ENCODE measurements at places on chromosomes 6 and 20.

DNA sequence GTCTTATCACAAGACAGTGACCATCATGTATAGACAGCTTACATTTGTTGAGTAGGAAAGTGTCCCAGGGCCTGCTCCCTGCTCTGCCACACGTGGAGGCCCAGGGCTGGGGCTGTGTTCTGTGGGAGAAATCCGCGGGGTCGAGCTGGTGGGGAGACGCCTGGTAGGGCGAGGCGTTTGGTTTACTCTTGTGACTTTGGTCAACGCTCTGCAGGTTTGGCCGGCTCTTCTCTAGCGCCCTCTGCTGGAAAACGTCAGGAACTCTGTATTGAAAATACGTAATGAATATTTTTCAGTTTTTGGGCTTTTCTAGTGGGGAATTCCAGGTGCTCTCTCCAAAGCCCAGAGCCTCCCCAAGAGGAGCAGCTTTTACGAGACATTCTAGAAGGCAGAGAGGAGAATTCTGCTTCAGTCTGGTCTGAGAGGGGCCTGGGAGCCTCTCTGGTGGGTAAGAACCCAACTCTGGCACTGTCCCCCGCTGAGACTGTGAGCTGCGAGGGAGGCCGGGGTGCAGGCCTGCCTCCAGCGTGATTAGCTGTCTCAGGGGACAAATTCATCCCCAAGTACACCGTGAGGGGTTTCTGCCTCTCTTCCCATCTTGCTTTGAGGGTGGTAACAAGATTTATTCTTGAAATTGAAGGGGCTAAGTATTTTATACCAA lies 112.6 kb upstream of the RALGAPA2 start:
- peak; percentile 10 for DNase-seq

- no peak for DNase-seq
Observed at GRCh38 chr20:44732327-44732726, 13.3 kb upstream of the KCNK15 start.

- no peak for DNase-seq
Observed at GRCh38 chr6:88361298-88361697, 195.2 kb upstream of the CNR1 start.

DNA sequence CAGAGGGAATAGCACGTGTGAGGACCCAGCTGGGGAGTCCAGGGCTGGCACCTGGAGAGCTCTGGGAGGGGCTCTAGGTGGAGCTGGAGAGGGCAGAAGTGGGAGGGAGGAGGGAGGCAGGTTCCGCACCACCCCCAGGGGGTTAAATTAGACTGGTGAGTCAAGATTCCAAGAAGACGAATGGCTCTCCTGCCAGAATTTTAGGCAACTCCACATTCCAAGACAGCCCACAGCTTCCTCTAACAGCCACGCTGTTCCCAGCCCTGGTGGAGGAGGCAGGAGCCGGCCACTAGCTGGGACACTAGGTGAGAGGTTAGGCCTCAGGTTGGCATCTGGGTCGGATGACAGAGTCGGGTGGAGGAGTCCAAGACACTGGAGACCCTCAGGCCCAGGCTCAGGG lies 60.2 kb downstream of the TFAP2C start:
- no peak for DNase-seq

DNA sequence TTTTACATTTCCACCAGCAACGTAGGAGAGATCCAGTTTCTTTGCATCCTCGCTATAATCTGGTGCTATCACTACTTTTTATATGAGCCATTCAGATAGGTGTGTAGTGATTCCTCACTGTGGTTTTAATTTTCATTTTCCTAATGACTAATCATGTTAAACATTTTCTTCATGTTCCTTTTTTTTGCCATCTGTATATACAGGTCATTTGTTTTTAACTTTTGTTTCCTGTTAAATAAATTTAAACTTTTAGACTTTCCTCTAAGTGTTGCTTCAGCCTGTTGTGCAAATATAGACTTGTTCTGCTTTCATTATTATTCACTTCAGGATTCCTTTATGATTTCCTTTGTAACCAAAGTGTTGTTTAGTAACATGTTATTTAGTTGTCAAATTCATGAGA lies 697.4 kb downstream of the PTPRT start:
- no peak for DNase-seq

GRCh38 chr6:7546020-7546369 lies 4.5 kb downstream of the DSP start:
- DNase-seq = no peak

DNA sequence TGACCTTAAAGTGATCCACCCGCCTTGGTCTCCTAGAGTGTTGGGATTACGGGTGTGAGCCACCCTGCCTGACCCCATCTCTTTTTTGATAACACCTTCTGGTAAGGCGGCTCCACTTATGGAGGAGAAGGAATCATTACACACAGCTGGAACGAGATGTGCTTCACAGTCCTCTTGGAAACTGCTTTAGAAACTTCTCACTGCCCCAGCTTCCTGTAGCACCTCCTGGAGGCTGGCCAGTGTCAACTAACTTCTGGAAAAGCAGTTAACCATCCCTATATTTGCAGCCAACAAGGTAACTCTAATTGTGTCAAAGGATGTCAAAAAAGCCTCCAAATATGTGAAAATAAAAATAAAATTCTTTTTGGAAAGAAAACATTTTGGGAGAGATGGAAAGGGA lies 48.8 kb upstream of the BCLAF1 start:
- DNase-seq = no peak

DNA sequence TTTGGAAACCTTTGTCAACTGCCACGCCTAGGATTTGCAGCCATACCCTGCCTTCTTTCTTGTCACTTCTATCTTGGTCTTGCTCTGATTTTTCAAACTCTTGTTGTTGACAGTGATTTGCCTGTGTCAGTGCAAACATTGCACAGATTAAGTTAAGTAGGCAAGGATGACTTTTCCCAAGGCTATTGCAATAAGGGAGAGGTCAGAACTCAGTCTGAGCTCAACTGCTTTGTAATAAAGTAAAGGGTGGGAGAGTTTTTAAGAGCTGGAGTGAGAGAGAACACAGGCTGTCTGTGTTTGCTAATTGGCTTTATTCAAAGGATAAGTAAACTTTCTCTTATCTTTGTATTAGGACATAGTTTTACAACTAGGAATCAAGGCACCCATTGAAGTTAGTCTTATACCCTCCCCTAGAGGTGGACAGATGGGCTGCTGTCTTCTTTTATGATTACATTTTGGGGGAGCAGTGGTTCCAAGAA lies 448.6 kb downstream of the PHF3 start:
- DNase-seq = no peak

DNA sequence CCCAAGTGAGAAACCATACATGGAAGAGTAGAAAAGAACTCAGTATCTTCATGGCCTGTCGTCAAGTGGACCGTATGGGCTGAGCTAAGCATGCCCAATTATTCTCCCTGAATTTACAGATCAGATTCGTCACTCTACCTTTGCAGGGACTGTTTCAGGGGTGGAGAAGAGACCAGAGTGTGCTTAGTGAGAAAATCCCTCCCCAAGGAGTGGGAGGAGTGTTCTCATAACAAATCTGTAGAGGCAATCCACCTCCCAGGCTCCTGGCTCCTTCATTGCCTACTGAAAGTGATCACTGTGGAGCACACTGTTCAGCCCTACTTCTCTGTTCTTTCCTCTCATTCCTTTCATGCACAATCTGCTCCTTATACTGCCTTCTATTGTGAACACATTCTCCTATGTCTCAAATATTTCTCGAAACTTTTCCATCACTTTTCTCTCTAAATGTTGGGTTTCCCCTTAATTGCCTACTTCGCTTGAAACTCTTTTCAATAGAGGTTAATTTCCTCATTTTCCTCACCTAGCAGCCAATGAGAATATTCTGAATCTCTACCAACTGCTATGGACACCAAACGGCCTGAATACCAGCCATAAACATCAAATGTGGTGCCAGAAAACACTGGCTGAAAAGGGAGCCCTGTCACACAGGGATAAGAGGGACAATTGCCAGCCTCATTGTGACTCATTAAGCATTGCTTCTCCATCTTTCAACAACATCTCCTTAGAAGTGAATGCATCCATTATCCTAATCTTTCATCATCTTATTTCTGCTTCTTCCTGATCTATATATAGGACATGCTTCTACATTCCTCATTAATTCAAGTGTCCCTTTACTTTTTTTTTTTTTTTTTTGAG lies 398.3 kb downstream of the UTRN start:
- DNase-seq = no peak

GRCh38 chr6:42551217-42551616 lies 12.6 kb upstream of the UBR2 start:
- no peak for DNase-seq

DNA sequence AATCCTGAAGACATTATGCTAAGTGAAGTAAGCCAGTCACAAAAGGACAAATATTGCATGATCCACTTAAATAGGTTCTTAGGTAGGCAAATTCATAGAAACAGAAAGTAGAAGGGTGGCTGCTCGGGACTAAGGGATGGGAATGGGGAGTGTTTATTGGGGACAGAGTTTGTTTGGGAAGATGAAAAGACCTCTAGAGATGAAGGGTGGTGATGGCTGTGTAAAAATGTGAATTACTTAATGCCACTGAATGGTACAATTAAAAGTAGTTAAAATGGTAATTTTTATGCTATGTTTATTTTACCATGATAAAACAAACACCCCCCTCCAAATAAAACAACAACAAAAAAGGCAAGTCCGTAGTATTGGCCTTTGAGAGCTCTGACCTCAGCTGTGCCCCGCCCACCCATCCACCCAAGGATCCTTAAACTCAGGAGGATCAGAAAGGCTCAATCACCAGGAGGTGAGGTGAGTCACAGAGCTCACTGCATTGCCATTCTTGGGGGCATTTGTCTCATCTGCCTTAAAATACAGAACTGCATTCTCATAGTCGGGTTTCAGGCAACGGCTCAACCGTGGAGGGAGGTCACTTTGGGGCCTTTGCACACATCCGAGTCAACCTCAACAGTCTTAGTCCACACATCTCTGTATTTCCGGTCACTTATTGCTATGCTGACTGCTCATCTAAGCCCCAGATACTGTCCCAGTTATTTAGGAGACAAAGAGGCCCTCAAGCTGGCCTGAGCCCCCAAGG lies 96.7 kb downstream of the SLC22A23 start:
- DNase-seq = no peak

DNA sequence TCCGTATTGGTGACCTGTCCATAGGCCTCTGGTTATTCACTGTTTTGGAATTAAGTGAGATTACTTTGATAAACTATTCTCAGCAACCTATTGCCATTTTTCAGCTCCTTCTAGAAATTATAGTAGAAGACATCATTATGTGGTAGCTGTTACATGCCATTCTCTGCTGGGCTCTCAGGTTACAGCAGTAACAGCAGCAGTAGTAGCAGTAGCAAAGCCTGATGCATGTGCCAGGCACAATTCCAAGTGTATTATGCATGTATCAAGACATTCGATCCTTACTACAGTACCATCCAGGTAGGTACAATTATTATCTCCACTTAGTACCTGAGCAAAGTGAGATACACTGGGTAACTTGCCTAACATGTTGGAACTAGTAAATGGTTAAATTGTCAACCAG lies 74.3 kb downstream of the RPS12 start:
- DNase-seq = no peak

DNA sequence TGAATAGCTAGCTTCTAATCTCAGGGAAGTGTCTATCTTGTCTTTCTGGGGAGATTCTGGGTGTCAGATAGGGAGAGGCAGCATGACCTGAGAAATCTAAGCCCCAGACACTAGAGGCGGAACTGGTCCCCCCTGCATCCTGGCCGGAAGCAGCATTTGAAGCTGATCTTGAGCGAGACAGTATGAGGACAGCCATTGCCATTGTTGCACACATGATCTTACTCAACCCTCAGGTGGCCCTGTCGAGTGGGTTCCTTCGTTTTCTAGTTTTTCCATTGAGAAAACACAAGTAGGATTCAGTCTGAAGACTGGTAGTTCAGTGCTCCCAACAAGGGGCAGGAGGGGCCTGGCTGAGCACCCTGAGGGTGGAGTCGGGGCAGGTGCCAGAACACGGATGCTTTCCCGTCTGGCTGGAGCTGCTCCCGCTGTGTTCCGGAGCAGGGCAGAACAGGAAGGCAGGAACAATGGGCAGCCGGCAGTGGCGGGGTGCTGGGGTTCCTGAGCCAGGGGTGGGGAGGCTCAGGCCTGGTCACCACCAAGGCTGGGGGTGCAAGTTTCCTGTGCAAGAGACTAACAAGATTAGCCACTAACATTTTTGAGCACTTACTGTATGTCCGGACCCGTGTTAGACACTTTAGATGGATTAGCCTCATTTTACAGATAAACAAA lies 7.9 kb upstream of the SDCBP2 start:
- DNase-seq = no peak

GRCh38 chr6:149174962-149175361 lies 142.6 kb upstream of the TAB2 start:
- no peak for DNase-seq

GRCh38 chr6:12572896-12573827 lies 143.4 kb upstream of the PHACTR1 start:
- DNase-seq = no peak

GRCh38 chr6:83633609-83634008 lies 75.3 kb downstream of the SNAP91 start:
- no peak for DNase-seq

DNA sequence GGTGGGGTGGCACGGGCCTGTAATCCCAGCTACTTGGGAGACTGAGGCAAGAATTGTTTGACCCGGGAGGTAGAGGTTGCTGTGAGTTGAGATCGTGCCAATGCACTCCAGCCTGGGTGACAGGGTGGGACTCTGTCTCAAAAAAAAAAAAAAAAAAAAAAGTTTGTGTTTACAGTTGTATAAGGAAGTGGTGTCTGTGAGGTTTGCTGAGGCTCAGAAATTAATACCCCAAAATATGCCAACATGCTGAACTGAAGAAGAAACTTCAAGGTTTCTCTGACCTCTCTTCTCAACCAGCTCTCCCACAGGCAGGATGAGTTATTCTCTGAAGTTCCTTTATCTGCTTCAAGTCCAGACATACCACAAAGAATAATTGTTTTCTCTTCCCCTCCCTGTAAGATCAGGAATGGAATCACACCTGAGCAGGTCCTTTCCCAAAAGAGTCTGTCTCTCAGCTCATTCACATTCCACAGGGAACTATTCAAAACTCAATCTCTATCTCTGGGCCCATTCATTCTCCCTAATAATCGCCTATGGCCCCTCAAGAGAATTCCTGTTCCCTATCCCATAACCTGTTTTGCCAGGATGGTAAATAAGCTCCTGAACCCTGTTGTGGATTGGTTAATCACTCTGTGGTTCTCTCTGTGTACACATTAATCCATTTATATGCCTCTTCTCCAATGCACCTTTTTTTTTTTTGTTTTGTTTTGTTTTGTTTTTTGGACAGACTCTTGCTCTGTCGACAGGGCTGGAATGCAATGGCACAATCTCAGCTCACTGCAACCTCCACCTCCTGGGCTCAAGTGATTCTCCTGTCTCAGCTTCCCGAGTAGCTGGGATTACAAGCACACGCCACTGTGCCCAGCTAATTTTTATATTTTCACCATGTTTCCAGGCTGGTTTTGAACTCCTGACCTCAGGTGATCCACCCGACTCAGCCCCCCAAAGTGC lies 17.4 kb upstream of the KIFC1 start:
- DNase-seq = no peak

GRCh38 chr6:54722328-54722727 lies 124.2 kb upstream of the FAM83B start:
- no peak for DNase-seq

DNA sequence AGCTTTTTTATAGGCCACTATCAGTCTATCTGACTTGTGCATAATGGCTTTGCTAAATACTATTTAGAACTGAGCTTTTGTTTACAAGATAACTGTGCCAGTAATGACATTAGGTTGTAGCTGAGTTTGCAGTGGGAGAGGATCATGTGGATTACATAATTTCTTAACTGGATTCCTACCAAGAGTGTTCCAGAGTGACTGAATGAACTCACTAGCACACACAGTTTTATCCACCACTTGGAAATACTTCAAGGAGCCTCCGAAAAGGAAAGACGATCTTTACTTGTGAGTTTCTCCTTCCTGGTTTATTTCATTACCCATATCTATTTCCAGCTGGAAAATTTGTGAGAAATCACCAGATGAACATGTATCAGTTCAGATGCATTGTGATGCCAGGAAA lies 10.9 kb upstream of the SYNE1 start:
- no peak for DNase-seq
